ENCODE measurements at places on chromosomes 2 and 18. TPM values are rescaled to one million over a fixed set of nuclear protein-coding genes. Genes with fewer than 3 reads are reported as not detected.

The TUBA4B gene
- total RNA-seq, result not detected

- no peaks in the 10 kb centered on the region for H3K4me1 ChIP-seq
- H3K27ac ChIP-seq, result no peak overlapping the region
- H3K4me3 ChIP-seq, result no peak overlapping the region
- no peak for DNase-seq
Observed at GRCh38 chr18:61869636-61870035, 23.2 kb downstream of the RNF152 start.

- no peak overlapping the region for H3K27ac ChIP-seq
- no peaks in the 10 kb centered on the region for H3K36me3 ChIP-seq
- H3K27me3 ChIP-seq, result no peaks in the 10 kb centered on the region
- peaks cover 51% of the 10 kb centered on the region for H3K4me1 ChIP-seq
- no peak overlapping the region for H3K4me3 ChIP-seq
Observed at GRCh38 chr2:43124687-43125057, 101.7 kb downstream of the ZFP36L2 start.

- no peaks in the 10 kb centered on the region for H3K27me3 ChIP-seq
- no peaks in the 10 kb centered on the region for H3K36me3 ChIP-seq
- no peak overlapping the region for H3K4me3 ChIP-seq
- H3K27ac ChIP-seq, result no peak overlapping the region
- no peak for DNase-seq
- H3K4me1 ChIP-seq, result peaks cover 24% of the 10 kb centered on the region
Observed at GRCh38 chr18:74635224-74635975, 37.7 kb downstream of the ZNF407 start.

The SIX2 gene
- not detected for total RNA-seq

The DIPK1C gene
- not detected for total RNA-seq

The FN1 gene
- 0.68 TPM for total RNA-seq

The COL4A3 gene
- total RNA-seq, result not detected

The SERPINB2 gene
- 5.0 TPM for total RNA-seq

- DNase-seq, result no peak
- H3K36me3 ChIP-seq, result no peaks in the 10 kb centered on the region
- no peak overlapping the region for H3K4me3 ChIP-seq
Observed at GRCh38 chr2:11159574-11160170, 4.4 kb downstream of the SLC66A3 start.

DNA sequence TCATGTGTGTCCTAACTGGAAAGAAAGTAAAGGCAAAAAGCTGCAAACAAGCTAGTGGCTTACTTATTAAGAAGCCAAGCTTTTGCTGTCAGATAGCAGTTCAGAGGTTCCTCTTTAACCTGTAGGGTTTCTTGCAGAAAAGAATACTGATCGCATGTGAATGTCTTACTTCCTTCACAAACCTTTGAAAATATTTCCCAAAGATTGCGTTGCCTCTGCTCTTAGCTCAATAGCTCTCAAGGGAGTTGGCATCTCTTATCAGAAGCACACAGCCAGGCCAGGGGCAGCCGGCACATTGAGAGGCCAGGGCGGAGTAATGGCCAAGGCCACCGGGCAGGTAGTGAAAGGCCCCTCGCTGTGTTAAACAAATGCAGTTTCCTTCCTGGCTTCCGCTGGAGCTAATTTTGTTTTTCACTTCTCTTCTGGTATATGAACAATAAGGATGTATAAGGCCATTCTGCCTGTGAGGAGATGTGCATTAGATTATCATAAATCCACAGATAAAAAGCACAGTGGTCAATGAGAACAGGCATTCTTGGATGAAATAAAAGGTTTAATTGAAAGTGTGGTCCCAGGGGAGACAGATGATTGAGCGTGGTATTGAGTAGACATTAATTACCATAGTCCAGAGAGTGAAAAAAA, 542.4 kb upstream of the NRP2 start:
- DNase-seq, result no peak
- no peaks in the 10 kb centered on the region for H3K36me3 ChIP-seq
- no peaks in the 10 kb centered on the region for H3K4me1 ChIP-seq
- no peaks in the 10 kb centered on the region for H3K27me3 ChIP-seq

All from naive thymus-derived CD4-positive, alpha-beta T cell (primary cell).